ENCODE measurements at places on chromosomes 12 and 14.

- no peak for DNase-seq
These were observed 399.8 kb downstream of the SLC6A15 start for GRCh38 chr12:84512751-84513150.

DNA sequence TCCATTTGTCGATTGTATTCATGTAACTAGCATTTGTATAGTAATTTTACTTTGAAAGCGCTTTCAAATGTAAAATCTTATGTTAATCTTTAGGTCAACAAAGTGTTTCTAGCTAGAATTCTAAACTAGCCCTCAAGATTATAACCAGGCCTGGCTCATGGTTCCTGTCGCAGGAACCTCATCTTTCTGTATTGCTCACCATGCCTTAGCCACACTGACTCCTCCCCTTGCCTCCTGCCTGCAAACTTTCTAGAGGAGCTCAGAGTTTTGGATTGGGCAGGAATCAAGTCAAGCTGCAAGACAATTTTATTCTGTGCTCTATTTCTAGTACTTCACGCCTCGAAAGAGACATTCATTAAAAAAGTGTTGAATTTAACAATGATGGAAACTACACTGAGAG, 99.8 kb downstream of the TGFB3 start:
- no peak for DNase-seq

DNA sequence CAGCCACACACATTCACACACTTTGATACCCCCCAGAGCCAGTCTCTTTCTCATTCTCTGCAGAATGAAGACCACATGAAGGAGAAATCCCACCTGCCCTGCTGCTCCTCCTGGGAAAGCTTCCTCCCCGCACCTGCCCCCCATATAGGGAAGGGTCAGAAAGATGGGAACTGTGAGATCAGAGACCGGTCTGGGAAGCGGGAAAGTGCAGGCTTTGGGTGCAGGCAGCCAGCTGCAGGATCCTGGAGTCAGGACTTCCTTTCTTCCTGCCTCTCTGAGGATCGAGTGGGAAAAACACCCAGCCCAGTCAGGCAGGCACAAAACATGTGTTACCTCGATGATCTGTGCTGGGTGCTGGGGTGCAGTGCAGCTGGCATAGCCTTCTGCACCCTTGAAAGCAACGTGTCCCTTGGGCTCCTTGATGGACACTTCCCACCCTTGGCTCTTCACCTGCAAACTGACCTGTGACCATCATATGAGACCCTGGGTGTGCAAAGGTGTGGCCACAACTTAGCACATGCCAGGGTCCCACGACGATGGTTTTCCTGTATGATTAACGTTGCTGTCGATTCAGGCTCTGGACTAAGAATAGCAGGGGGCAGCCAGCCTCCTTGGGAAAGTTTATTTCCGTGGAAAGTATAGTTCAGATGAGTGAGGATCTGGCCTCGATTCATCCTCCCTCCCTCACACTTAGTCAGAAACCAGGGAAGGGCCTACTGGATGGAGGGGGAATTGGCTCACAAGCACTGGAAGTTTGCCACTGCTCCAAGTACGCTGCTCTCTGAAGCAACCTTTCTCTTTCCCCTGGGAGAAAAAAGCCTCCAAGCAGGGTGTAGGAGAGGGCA, 105.4 kb upstream of the MED13L start:
- peak; percentile 90 for DNase-seq

DNA sequence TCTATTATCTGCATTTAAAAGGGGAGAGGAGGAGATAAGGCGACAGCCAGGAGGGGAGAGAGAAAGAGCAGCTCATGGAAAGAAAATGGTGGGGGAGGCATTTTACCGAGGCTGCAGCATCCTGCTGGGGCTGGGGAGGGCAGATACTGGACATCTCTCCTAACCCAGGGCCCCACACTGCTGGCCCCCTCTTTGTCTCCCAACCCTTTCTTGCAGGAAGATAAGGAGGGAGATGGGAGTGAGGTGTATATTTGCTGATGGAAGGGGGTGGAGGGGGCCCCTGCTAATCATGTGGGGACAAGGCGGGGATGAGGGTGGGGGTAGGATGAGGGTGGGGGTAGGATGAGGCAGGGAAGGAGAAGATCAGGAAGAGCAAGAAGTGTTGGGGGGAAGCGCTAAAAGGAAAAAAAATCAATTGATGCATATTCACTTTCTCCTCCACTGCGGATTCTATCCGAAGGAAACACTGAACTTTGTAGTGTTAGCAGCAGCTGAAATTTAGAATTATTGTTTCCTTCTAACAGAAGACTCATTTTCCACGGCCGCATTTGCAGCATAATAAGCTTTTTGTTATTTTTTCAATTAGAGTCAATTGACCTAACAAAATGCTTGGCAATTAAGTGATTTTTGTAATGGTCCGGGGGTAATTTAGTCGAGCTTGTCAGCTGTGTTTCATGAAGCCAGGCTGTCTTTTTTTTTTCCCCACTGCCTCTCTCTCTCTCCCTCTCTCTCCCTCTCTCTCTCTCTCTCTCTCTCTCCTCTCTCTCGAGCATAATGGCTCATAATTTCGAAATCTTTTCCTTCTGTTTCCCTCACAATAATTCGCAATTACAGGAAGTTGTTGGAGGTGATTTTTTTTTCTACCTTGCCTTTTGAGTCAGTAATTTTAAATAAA, 1134.6 kb downstream of the BCL11B start:
- no peak for DNase-seq

DNA sequence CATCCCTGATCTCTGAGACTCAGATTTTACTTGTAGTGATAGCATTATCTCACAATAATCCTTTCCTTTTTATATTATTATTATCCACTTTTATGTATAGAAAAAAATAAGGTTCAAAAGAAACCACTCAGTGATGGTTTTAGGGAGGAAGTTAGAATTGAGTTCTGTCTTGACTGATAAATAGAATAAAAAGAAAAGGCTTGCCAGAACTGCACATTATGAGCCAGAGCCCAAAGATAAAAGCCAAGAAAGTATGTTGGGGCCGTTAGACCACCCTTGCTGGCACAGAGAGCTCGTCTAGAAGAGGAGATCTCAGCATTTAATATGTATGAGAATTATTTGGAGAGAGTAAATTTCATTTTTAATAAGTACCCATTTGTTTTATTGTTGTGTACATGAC, 103.2 kb downstream of the TSPAN8 start:
- DNase-seq, result no peak
